ENCODE measurements at places on chromosomes 6 and 20.

DNA sequence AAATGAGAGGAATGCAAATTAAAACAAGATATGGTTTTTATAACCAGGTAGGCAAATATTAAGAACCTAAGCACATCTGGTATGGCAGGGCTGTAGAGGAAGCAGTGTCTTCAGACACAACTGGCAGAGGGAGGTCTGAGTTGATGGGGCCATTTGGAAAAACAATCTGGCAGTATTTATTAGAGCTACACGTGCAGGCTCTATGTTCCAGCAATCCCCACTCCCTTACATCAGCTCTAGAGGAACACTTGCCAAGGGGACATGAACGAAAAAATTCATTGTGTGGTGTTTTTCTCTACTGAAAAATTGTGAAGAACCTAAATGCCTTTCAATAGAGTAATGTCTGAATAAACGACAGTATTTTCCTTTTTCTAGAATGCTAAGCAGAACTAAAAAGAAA, 111.6 kb upstream of the EDN1 start:
- no peak for DNase-seq

DNA sequence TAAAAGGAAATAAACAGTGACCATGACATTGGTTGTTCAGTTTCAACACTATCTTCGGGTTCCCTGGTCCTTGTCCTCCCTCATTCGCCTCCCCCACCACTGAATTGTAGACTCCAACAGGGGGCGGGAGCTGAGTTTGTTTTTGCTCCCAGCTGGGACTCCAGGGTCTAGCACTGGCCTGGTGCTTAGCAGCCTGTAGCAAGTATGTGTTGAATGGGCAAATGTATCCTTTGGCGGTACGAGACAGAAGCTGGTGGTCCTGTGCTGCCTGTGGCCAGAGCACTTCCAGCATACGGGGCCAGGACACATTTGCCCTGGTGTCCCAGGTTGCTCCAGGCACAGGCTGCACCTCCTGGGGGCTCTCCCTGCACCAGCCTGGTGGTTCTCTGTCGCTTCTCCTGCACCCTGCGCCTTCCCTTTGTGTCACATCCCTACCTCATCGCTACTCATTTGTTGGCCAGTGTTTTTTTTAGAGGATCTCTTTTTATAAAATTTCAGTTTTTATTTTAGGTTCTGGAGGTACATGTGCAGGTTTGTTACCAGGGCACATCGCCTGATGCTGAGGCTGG, 40.1 kb downstream of the PHACTR3 start:
- DNase-seq: no peak

GRCh38 chr20:52677216-52677615, 294.9 kb upstream of the TSHZ2 start:
- DNase-seq: no peak

DNA sequence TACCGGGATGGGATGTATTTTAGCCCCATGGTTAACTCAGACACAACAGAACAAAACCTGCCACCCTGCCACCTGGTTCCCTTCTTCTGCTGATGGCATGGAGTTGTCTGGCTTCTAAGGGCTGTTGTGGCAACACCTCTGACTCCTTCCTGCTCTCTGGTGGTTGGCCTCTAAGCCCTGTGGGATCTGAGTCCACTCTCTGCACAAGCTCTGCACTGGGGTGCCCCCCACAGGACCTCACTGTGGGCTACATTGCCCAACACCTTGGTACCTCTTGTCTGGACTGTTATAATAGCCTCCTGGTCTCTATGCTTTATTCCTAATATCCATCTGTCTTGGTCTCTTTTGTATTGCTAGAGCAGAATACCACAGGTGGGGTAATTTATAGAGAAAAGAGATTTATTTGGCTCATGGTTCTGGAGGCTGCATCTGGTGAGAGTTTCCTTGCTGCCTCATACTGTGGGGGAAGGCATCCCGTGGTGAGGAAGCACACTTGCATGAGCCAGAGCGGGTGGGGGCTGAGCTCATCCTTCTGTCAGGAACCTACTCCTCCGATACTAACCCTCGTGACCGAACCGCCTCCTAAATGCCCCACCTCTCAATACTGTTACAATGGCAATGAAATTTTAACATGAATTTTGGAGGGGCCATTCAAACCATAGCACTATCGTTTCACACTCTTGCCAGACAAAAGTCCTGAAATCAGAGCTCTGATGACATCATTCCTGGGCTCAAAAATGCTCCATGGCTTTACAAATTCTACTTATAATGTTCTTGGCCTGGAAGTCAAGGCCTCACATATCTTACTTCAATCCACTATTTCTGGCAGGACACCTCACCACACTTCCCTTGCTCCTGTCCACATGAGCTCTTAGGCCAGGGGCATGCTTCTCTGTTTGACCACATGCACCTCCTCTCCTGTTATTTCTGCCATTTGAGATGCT, 127.2 kb downstream of the PAX1 start:
- DNase-seq: no peak

DNA sequence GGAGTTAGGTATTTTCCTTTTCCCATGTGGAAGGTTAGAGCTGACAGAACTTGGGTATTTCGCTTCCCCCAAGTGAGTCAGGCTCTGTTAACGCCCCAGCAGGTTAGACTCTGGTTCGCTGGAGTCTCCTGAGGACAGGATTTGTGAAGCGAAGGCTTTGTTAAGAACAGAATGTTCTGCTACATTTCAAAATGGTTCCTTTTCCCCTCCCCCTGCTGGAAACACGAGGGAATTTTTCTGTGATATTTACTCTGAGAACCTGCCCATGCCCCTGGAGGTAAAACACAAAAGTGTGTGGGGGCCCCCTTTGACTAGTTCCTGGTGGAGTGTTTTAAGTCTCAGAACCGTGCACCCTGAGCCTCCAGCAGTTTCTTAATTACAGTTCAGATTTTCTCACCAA, 731.4 kb upstream of the CITED2 start:
- peak; percentile 7 for DNase-seq

DNA sequence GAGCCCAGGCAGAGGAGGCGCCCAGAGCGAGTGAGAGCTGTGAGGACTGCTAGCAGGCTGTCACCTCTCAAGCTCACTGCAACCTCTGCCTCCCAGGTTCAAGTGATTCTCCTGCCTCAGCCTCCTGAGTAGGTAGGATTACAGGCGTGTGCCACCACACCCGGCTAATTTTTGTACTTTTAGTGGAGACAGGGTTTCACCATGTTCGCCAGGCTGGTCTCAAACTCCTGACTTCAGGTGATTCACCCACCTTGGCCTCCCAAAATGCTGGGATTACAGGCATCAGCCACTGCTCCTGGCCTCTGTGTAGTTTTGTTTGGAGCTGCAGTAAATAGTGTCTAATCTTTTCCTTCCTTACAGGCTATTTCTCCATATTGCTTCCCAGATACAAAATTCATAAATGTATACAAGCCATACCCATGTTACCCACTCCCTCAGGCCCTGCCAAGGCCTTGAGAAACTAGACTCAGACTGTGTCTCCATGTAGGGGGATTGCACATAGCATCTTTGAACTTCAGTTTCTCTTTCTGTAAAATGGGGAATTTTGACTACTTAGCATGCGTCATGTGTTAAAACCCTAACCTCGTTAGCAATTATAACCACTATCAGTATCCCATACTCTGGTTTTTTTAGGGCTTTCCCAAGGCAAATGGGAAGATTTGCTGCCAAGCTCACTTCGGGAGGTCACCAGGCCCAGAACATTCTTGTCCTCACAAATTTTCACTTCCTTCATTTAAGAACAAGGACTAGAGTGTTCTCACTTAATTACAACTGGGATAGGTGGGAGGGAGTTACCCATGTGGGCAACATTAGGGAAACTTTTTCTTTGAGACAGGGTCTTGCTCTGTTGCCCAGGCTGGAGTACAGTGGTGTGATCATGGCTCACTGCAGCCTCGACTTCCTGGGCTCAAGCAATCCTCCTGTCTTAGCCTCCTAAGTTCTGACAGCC, 67.3 kb upstream of the DDR1 start:
- DNase-seq: no peak

- DNase-seq: no peak
These were observed 87.6 kb downstream of the ASXL1 start for GRCh38 chr20:32445539-32446273.

GRCh38 chr6:119768201-119768600, 418.6 kb upstream of the MAN1A1 start:
- no peak for DNase-seq

- peak; percentile 92 for DNase-seq
These were observed 1190.5 kb upstream of the EYS start for GRCh38 chr6:66897576-66897975.

GRCh38 chr6:41726876-41727275, 8.5 kb downstream of the TFEB start:
- DNase-seq: no peak

DNA sequence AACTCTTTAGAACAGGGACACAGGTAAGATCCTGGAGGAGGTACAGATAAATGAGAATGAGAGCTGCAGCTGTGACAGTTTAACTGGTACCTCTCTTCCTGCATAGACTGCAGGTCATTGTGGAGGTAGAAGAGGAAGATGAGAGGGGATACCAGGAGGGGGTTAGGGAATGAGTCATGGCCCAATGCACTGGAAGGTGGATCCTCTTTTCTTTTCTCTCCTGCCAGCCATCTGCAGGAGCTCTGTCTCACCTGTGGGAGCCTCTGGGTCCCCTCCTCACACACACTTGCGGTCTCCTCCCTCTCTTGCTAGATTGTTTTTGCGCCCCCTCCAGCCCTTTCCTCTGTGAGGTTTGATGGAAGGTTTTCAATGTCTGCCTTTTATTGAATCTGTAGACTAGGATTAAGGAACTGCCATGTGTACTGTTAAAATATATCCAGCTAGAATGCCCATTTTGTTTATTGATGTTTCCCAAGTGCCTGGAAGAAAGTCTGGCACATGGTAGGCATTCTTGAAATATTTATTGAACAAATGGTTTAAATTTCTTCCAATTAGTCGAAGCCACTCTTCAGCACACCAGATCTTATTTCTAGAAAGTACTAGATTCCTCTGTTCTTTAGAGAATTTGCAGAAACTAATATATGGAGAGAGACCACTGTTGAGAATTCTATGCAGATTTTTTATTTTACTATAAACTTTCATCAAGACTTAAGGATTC, 13.0 kb downstream of the C6orf163 start:
- no peak for DNase-seq

- peak; percentile 79 for DNase-seq
These were observed 605.5 kb downstream of the HDGFL1 start for GRCh38 chr6:23174781-23175361.

- DNase-seq: peak; percentile 64
These were observed 642.6 kb downstream of the KIF16B start for GRCh38 chr20:15930311-15931305.

DNA sequence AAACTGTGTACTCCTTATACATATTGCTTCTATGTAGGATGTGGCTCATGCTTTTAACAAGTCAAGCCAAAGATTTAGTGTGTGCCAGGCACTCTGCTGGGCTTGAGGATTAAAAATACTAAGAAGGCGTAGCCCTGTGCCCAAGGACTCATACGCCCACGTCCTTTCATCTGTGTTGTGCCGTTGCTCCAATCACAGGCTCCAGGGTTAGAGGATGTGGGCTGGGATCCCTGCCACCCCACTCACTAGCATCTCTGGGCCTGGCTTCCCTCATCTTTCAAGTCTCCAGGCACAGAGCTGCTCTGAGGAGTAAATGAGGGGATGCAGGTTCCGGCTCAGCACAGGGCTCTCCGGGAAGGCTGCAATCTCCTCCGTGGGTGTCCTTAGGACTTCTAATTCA, 214.2 kb downstream of the SYNDIG1 start:
- no peak for DNase-seq

DNA sequence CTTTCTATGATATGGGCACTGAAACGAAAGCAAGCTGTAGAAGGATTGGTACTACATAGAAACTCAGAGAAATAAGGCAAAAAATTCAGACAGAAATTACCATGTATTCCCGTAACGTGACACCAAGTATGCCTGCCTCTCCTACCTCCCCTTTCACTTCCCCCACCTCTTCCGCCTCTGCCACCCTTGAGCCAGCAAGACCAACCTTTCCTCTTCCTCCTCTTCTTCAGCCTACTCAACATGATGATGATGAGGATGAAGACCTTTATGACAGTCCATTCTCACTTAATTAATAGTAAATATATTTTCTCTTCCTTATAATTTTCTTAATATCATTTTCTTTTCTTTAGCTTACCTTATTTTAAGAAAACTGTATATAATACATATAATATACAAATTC, 188.1 kb upstream of the VGLL2 start:
- DNase-seq: no peak

DNA sequence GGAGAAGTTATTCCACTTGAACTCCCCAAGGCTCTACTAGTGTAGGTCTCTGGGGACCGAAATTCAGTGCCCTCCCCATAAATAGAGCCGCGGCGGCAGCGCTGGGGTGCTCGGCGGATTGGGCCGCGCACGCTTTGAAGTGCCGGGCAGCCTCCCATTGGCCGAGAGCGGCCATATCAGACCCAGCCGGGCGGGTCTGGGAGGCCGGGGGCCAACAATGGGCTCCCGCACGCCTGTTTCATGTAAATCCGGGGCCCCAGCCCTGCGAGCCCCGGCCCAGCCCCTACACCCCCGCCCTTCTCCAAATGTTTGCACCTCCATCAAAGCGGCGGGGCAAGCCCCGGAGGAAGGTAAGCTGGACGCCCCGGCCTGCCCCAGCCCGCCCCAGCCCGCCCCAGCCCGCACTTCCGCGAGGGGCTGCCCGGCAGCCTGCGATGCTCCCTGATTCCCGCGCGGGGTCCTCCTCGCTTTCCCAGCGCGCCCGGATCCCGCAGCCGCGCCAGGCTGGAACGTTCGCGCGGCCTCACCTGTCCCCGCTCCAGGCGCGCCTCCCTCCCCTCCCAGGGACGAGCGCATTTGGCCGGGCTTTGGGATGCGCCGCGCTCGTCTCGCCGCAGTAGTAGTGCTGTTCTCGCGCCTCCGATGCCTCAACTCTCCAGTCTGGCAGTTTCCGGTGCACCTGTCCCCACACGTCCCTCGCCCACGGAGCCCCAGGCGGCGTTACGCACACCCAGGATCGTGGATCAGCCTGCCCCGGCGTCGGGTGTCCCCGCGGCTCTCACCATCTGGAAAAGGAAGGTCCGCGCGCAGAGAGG, at the start of gene TBXT:
TSS of gene TBXT (minus strand) at position 51 of the 815 bp plus-strand sequence. CDS start 260 bp downstream, outside the sequence.
- no peak for DNase-seq

- DNase-seq: no peak
These were observed 32.1 kb upstream of the TCFL5 start for GRCh38 chr20:62893700-62894099.

DNA sequence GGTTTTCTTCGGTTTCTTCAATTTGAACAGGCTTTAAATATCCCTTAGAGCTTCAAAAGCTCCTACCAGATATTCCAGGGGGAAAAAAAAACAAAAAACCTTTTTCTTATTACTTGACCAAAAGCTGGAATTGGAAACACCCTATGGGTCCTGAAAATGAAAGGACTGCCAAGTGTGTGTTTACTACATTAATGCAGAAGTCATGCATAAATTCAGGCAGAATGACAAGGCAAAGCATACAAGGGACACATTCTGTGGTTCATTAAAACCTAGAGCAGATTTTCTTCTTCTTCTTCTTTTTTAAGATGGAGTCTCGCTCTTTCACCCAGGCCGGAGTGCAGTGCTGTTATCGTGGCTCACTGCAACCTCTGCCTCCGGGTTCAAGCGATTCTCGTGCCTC, 119.1 kb downstream of the GMDS start:
- DNase-seq: no peak
